ENCODE measurements at places on chromosomes 4 and X.

DNA sequence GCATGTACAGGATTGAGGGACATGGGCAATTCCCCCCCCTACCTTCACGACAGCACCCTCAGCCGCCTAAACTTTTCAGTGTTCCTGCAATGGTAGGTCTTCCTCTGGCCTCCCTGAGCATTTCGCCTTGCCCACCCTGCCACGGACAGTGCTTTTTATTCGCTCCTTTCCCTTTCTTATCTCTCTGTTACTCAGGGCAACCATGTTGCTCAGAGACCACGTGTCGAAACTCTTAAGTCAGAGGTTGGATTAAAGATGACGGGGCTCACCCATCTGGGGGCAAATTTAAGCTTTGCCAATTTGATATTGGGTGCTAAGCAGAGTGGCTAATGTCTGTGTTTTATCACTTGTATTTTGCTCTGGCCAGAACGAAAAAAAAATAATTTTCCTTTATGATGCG is 20.4 kb downstream of the TENM3 start:
- DNase-seq: no peak

DNA sequence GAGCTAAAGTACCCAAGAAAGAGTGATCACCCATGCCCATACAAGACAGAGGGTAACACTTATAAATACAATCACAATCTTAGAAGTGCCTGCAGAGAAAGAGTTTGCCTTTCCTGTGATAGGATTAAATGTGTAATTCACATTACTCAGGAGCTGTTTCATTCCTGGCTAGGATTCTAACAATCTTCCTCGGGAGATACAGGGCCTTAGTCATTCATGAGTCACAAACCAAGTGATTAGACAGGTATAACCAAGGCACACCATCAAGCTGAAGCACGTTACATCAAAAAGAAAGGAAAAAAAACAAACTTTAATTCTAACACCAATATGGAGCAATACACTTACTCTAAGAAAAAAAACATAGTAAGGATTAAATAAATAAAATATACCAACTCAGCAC is 14.9 kb downstream of the ABCG2 start:
- peak; percentile 24 for DNase-seq

GRCh38 chr4:186806679-186807421 is 83.2 kb upstream of the FAT1 start:
- DNase-seq: no peak

DNA sequence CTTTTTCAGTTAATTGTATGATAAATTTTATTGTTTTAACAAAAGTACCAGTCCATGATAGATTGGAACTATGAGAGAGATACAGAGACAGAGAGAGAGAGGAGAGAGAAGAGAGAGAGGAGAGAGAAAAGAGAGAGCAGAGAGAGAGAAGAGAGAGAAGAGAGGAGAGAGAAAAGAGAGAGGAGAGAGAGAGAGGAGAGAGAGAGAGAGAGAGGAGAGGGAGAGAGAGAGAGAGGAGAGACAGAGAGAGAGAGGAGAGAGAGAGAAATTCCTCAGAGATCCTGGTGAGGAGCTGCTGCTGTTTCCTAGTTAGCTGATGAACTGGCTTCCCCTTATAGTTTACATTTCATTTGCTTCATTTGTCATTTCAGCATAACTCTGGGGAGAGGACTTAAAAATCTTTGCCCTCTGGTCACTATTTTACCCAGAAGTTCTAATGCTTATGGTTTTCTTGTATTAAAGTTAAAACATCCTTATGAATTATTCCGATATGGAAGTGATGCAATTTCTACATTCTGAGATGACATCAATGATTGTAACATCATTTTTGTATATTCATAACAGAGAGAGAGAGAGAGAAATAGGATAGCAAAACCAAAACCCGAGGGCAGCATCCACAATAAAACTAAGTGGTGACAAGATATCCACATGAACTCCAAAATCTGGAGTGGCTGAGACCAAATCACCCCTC is 10.8 kb downstream of the CTAG1A start:
- DNase-seq: no peak

- DNase-seq: no peak
These were observed 36.1 kb downstream of the COPS4 start for GRCh38 chr4:83071116-83071515.

DNA sequence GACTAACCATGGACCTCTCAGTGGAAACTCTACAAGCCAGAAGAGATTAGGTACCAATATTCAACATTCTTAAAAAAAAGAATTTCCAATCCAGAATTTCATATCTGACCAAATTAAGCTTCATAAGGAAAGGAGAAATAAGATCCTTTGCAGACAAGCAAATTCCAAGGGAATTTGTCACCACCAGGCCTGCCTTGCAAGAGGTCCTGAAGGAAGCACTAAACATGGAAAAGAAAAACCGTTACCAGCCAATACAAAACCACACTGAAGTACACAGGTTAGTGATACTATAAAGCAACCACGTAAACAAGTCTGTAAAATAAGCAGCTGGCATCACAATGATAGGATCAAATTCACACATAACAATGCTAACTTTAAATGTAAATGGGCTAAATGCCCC is 156.6 kb downstream of the FAM13A start:
- peak; percentile 32 for DNase-seq

- no peak for DNase-seq
These were observed 121.9 kb downstream of the KIT start for GRCh38 chr4:54779476-54780148.

DNA sequence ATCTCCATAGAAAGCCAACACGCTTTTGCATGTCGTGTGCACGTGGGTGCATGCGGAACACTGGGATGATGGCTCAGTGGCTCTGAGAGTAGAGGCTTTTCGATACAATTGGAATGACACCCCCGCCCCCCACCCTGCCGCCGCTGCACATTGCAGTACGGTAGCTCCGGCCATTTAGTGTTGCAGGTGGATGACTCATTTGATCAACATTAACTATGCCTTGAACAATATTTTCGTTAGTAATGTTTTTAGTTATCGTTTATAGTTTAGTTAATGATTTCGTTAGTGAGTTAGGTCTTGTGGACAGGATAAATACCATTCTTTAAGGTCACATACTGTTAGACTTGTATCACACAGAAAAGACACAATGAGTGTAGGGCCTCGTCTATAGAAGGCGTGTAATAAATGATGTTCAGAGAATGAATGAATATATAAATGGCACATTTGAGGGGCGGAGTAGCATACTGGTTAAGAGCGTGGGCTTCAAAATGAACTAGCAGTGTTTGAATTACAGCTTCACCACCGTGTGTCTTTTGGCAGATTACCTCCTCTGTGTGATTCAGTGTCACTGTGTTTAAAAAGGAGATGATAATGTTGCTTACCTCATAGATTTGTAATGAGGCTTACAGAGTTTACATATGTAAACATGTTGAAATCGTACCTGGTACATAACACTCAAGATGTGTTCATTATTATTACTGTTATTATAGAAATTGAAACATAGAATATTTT is 67.2 kb upstream of the TENM3 start:
- no peak for DNase-seq

- DNase-seq: no peak
These were observed 7.4 kb upstream of the TAPT1 start for GRCh38 chr4:16233569-16234177.

- DNase-seq: no peak
These were observed at the start of gene CLCN4 for GRCh38 chrX:10156199-10157031. Gene CLCN4, plus strand, starts transcription at chrX:10156975. Its CDS starts 28,058 bp downstream, at chrX:10185033.

Data from AG09309 (cell line).